GM20000 (cell line): ENCODE measurements at places on chromosomes 3 and 15.

GRCh38 chr3:139447486-139447885 lies 28.8 kb downstream of the RBP2 start:
- DNase-seq = no peak

DNA sequence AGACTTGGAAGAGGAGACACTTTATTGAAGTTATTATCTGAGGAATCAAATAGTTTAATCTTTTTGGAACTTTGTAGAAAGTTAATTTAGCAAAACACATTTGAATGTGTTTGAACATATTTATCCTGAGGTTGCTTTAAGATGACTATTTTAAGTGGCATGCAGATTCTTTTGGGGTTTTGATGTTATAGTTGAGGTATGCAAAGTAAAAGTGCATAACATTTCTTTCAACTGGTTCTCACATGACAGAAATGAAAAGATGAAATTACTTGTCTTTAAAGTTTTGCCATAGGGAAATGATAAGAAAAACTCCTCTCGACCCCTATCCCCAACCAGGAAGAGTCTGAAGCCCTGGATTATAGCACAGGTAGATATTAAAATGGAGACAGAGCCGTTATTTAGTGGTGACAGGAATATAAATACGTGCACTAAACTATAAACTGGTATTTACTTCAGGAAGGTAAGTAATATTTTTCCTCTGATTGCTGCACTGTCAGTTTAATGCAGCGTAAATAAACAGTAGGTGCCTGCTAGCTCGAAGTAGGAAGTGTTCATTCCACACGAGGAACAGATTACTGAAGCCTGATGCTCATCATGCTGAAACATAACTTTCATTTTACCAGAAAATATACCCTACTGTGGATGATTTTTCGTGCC lies 15.1 kb upstream of the SATB1 start:
- no peak for DNase-seq

DNA sequence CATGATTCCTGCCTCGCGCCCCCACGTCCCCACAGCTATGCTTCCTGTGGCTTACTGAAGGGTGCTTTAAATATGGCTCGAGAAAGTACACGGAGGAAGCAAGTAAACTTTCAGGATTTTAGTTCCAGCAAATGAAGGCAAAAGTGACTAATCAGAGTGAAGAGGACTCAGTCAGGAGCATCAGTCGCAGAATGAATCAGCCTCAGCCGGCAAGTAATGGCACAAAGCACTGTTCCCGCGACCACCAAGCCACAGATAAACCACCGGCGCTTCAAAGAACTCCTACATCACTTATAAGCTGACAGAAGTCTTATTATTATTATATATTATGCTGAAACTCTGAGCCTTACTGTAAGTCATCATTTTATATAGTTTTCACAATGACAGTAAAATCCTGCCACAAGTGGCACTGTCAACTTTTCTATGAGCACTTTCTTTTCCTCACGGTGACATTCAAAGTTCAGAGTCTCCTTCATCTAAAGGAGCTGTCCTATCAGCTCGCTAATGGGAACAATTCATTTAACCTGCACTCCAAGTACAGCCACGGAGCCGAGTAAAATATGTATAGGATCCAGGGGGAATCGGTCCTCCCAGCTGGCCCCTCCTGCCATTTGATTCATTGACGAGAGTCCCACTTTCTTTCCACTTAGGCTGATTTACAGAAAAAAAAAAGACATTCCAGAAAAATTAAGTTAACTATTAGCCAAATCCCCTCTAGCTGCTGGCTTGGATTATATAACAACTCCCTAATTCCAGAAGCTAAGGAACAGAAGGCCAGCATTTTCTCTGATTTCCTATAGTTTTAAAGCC lies 217.0 kb upstream of the ICE2 start:
- DNase-seq = peak; percentile 11

- DNase-seq = no peak
Measured at GRCh38 chr3:169923189-169923588, 11.8 kb downstream of the SAMD7 start.

- no peak for DNase-seq
Measured at GRCh38 chr3:194632226-194632808, 902 bp downstream of the TMEM44 start.

GRCh38 chr3:125585595-125586223 lies 9.6 kb downstream of the OSBPL11 start:
- peak; percentile 49 for DNase-seq

DNA sequence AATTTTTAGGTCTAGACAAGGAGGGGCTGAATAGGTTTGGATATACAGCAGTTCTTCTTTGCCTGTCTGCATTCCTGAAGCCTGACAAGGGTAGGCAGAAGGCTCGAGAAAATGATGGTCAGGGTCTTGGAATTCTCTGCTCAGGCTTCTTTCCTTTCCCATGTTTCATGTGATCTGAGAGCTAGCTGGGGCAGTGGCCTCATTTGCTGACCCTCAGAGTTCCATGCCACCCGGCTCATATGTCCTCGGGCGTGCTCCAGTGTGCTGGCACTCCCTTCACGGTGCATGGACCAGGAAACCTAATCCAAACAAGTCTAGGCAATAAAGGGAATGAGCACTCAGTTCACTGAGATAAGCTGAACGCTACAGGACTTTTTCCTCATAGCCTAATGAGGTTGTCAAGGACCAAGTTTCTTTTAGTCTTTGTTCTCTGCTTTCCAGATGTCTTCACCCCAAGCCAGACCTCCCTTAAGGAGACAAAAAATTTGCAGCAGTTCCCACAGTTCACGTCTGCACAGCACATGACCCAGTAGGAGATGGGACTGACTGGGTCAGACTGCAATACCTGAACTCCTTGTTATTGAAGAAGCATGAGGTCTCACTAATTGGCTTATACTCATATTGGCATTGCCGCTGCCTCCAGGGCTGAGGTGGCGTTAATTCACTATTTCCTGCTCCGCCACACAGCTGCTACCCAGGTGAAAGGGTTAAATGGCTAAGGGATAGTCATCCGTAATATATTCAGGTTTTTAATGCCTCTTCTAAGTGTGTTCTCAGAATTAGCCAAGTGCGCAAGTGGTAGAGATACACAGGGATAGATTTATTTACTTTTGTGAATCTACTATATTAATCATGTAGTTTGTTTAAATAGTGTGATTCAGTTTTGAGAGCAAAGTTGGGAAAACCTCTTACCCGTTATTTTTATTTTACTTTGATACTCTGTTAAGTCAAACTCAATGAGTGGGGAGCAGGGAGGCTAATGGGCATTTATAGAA lies 15.3 kb upstream of the RTP4 start:
- no peak for DNase-seq

DNA sequence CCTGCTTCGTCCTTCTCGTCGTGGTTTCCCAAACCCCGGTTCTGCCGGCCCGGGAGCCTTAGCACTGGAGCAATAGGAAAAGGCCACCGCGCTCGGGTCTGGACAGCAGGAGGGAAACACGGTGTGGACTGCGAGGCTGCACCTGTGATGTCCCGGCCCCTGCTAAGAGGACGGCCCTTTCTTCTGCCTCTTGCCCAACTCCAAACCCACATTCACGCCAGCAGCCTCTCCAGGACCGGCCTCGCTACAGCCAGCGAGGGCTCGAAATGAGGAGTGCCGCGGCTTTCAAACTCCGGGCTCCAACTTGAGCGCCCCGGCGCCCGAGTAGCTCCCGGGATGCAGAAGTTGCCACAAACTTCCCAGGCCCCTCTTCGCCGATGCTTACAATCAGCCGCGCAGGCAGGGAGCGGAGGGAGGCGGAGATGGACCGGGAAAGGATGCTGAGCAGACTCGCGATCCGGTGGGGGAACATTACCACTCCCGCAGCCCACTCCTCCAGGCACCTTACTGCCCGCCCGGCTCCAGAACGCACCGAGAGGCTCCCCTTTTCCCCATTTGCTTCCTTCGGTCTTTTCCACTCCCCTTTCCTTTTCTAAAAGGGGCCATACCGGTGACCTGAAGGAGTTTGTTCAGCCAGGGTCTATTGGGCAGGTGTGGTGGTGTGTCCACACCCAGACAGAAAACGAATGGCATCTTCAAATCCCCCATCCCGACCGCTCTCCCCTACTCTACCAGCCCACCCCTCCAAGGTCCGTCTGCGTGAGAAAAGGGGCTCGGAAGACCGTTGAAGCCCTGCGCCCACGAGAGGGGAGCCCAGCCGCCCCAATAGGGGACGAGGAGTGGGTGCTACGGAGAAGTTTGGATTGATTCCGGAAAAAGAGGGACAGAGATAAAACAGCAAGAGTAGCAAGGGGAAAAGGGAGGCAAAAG lies 18.8 kb upstream of the SATB1 start:
- DNase-seq = peak; percentile 25

- DNase-seq = no peak
Measured at GRCh38 chr15:73686781-73687256, 2.6 kb downstream of the CD276 start.

GRCh38 chr3:42865256-42865655 lies 10.4 kb downstream of the CYP8B1 start:
- no peak for DNase-seq

DNA sequence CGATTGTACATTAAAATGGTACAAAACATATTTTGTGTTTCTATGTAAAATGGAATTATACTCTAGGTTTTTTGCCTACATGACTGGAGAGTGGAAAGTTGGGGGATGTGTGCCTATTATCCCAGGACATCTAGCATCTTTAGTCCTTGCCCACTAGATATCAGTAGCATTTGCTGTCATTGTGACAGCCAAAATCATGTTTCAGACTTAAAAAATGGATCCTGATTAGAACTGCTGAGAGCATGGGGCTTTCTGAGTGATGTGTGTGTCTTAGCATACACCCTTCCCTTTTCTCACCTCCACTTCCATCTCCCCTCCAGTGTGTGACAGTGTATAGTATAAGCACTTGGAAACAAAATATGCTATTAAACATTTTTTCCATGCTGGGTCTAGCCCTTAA lies 13.3 kb downstream of the ARMC8 start:
- DNase-seq = no peak

- DNase-seq = no peak
Measured at GRCh38 chr3:55742022-55742831, 255.1 kb upstream of the WNT5A start.

- no peak for DNase-seq
Measured at GRCh38 chr3:124084022-124084881, 92.3 kb upstream of the ROPN1 start.

GRCh38 chr15:37516621-37517020 lies 416.3 kb upstream of the MEIS2 start:
- DNase-seq = no peak

DNA sequence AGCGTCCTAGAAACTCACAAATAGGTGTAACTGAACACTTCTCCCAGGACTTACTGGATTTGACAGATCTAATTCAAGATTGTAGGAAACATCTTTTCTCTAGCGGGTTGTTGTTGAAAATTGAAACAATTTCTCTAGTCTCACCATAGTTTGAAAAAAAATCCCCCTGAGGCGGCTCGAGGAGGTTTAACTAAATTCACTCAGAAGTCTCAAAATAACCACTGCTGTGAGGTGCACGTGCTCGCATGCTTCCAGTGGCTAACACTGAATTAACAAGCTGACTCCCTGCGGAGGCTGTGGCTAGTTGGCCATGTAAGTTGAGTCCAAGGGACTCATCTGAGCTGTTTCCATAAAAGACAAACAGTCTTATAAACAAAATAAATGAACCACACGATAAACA lies 503.9 kb downstream of the OCA2 start:
- DNase-seq = no peak

DNA sequence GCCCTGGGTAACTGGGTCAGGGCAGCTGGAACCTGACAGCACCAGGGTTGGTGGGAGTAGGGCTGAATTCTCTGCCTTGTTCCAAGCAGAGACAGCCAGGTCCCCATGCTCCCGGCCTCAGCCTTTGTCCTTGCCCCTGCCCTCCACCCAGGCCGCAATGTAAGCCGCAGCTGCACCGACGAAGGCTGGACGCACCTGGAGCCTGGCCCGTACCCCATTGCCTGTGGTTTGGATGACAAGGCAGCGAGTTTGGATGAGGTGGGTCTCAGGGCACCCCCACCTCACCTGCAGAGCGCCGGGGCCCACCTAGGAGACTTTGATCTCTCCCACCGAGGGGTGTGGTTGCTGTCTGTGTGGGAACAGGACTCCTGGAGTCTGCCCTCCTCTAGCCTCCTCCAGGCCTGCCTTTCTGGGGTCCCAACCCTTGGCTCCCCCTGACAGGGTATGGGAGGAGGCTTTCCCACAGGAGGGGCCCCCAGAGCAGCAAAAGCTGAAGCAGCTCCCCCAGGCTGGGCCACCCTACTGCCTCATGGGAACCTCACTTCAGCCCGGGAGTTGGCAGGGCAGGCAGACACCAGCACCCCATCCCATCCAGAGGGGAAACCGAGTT lies 23.4 kb downstream of the VIPR1 start:
- no peak for DNase-seq

DNA sequence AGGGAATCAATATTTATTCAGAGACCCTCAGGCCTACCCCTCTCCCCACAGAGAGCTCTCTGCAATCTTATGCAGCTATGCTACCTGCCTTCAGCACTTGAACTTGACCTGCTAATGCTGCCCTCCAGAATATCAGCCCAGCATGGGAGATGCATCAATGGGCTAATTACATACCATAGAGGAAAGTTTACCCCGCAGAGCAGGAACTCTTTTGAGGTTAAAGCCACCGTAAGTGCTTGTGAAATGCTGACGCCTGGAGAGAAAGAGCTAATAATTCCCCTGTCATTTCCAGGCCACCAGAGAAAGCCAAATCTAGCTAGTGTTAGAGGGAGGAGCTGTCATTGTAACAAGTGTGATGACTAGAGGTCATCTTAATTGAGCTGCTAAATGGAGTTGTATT lies 127.5 kb downstream of the CHST2 start:
- no peak for DNase-seq

- DNase-seq = no peak
Measured at GRCh38 chr3:14202874-14203520, 24.4 kb downstream of the LSM3 start.

- no peak for DNase-seq
Measured at GRCh38 chr3:196246612-196247308, 30.4 kb downstream of the SLC51A start.

- peak; percentile 63 for DNase-seq
Measured at GRCh38 chr3:183824761-183825455, 469 bp downstream of the MAP6D1 start.

DNA sequence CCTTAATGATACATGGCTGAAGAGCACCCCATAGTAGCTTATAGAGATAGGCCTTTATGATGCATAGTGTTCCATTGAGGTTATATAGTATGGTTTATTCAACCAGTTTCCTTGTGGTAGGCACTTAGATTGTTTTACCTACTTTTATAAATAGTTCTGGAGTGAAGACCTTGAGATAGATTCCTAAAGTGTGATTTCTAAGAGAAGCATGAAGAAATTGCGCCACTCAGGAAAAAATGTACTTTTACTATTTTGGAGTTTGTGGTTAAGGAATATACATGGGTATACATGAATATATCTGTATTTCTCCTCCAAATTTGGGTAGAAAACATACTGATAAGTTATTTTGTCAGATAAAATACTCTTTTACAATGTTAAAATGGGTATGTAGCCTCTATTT lies 70.5 kb downstream of the CHD2 start:
- DNase-seq = no peak

DNA sequence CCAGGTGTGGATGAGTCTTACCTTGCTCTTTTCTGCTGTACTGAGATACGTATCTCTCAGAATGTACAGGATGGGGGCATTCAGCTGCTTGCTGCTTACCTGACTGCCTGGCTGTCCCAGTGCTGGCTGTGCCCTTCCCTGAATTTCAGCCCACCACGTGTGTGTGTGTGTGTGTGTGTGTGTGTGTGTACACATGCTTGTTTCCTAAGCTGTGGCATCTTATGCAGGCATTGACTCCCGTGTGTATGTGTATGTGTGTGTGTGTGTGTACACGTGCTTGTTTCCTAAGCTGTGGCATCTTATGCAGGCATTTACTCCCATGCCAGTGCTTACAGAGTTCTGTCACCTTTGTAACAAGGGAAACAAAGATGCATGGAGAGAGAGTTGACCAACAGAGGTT lies 60.4 kb upstream of the PLXNA1 start:
- DNase-seq = no peak
